Ovary (tissue), 10 donors: ENCODE measurements at places on chromosomes 12 and 14. TPM values are rescaled to one million over a fixed set of nuclear protein-coding genes. Genes with fewer than 3 reads are reported as not detected.

Gene TMEM229B
- total RNA-seq, result 2.6 TPM

GRCh38 chr14:53929871-53930715 lies 26.5 kb downstream of the BMP4 start:
- no peak overlapping the region for H3K27ac ChIP-seq
- no peak overlapping the region for H3K4me3 ChIP-seq
- no peaks in the 10 kb centered on the region for H3K4me1 ChIP-seq
- DNase-seq, result no peak

Gene NOXRED1
- 0.33 TPM for total RNA-seq

GRCh38 chr12:40343124-40343523 lies 118.3 kb downstream of the LRRK2 start:
- H3K4me1 ChIP-seq, result no peaks in the 10 kb centered on the region
- H3K27me3 ChIP-seq, result no peaks in the 10 kb centered on the region
- no peak overlapping the region for H3K4me3 ChIP-seq
- no peak for DNase-seq
- no peak overlapping the region for H3K27ac ChIP-seq
- H3K36me3 ChIP-seq, result no peaks in the 10 kb centered on the region

DNA sequence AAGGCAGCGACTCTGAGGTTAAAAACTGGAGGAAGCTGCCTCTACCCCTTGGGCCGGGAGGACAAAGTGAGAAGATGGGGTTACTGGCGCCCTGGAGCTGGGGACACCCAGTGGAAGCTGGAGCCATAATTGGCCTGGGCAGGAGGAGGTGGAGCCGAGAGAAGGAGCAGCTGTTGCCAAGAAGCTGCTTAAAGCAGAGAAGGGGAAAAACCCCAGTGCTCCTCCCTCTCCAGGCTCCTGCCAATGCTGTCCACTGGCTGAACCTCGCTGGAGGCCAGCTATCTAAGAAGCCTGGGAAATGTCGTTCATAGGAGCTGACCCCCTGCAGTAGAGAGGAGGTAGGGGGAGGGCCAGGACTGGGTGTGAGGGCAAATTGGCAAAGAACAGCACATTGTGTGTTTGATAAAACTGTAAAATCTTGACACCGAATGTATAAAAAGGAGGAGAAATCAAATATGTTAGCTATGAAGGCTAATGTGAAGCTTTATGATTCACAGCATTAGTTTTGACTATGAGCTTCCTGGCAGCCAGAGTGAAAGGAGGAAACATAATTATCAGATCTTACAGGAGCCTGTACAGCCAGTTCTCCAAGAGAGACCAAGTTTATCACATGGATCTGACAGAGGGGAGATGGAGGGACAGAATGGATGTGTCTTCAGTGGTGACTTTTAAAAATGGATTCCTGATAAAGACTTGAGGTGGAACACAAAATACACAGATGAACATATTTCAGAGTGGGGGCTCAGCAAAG lies 9.5 kb downstream of the HHIPL1 start:
- no peaks in the 10 kb centered on the region for H3K27me3 ChIP-seq
- no peaks in the 10 kb centered on the region for H3K36me3 ChIP-seq
- peak; percentile 67 for DNase-seq
- H3K27ac ChIP-seq, result no peak overlapping the region
- H3K4me1 ChIP-seq, result peaks cover 4% of the 10 kb centered on the region

Gene RAB15
- 2.9 TPM for total RNA-seq

Gene INSM2
- total RNA-seq, result not detected

DNA sequence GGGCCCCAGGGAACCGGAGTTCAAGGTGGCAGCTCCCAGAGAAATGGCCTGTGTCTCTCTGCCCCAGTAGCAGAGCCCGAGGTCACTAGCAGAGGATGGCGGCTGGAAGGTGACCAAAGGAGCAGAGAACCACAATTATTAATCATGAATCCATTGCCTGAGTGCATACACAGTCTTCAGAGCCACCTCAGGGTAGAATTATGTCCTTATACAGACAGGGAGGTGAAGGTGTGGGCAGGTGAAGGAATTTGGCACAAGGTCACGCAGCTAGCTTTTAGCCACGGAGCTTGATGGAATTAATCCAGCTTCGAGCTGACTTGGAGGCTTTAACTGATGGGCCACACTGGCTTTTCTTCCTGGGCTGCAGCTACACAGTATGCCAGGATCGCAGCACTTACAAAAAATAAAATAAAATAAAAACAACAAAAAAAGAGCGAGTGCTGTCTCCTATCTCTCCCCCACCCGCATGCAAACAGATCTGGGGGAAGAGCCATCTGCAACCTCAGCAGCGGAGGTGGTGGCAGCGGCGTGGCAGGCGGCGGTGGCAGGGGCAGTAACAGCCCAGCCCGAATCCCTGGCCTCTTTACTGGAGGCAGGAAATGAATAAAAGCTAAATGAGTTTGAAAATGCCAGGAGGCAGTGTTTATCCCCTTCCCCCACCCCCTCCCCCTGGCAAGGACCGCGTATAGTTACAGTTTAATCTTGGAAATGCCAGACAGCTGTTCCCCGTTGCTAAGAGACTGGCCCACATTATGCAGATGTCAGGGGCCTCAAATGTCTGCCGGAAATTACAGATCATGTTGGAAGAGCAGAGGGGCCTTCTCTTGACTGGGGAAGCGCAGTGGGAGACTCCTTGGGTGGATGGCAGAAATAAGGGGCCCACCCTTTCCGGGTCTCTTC lies 93.5 kb downstream of the LRRC74A start:
- H3K4me3 ChIP-seq, result no peak overlapping the region
- no peak overlapping the region for H3K27ac ChIP-seq
- DNase-seq, result peak; percentile 59
- H3K36me3 ChIP-seq, result no peaks in the 10 kb centered on the region

DNA sequence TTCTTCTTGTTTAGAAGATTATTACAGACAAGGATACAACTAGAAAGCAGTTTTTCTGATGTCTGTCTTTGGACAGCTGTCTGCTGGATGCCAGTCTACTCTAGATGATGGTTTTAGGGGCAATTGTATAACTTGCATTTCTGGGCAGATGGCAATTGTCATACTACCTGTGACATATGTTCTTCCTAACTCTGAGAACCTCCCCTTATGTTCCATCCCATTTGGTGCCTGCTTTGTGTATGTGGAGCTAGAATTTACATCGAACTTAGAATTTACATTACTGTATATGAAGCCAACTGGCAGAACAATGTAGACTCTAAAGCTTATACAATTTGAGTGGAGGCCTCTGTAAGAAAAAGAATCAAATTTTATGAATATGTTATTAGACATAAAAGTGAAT lies 430.2 kb upstream of the SEL1L start:
- no peak for DNase-seq
- no peak overlapping the region for H3K27ac ChIP-seq
- no peaks in the 10 kb centered on the region for H3K36me3 ChIP-seq

DNA sequence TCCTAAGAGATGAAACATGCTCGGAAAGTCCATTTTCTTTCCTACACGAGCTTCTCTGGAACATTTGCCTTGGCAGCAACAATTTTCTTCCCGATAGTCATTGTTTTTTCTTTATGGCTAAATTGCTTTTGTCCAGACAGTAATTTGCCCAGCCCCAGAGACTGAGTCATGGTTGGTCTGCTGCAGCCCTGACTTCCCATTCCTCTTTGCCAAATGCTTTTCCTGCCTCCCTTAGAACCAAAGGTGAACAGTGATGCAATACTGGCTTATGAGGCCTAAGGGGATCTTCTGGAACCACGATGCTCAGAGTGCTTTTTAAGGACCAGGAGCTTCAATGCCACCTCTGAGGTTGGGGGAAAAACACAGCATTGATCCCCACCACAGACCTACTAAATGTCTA lies 1599.6 kb upstream of the TMEM132C start:
- H3K27ac ChIP-seq, result no peak overlapping the region
- no peaks in the 10 kb centered on the region for H3K4me1 ChIP-seq
- no peaks in the 10 kb centered on the region for H3K27me3 ChIP-seq
- no peak overlapping the region for H3K4me3 ChIP-seq
- DNase-seq, result no peak
- no peaks in the 10 kb centered on the region for H3K36me3 ChIP-seq

- DNase-seq, result no peak
- no peak overlapping the region for H3K4me3 ChIP-seq
- no peaks in the 10 kb centered on the region for H3K27me3 ChIP-seq
- no peaks in the 10 kb centered on the region for H3K36me3 ChIP-seq
These were observed 13.2 kb downstream of the ZNF219 start for GRCh38 chr14:21084998-21085853.

Gene ARHGEF40
- 79.0 TPM for total RNA-seq

GRCh38 chr12:55700255-55701018 lies 7.3 kb downstream of the ITGA7 start:
- no peak for DNase-seq
- H3K4me3 ChIP-seq, result no peak overlapping the region
- no peaks in the 10 kb centered on the region for H3K36me3 ChIP-seq
- no peaks in the 10 kb centered on the region for H3K4me1 ChIP-seq
- no peaks in the 10 kb centered on the region for H3K27me3 ChIP-seq
- H3K27ac ChIP-seq, result no peak overlapping the region

DNA sequence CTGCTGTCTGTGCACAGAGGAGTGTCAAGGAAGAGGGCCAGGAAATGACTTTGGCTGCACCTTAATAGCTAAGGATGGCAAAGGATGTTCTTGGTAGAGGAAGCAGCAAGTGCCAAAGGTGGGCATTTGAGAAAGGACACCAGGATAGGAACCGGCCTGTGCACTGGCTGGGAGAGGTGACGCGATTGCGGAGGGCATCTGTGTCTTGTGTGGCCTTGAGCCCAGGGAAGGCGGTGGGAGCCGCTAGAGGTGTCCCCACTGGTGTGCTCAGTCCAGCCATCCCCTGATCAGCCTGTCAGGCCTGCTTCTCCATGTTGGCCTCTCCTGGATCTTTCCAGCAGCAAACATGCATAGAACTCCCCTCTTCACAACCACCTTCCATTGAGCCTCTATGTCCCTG lies 30.2 kb downstream of the PAPLN start:
- H3K4me3 ChIP-seq, result no peak overlapping the region
- no peaks in the 10 kb centered on the region for H3K27me3 ChIP-seq
- no peak for DNase-seq
- H3K36me3 ChIP-seq, result no peaks in the 10 kb centered on the region
- peaks cover 5% of the 10 kb centered on the region for H3K4me1 ChIP-seq

Gene C1QL4
- total RNA-seq, result not detected

Gene PLCZ1
- total RNA-seq, result not detected

- H3K4me1 ChIP-seq, result no peaks in the 10 kb centered on the region
- H3K27me3 ChIP-seq, result no peaks in the 10 kb centered on the region
- no peak for DNase-seq
- H3K27ac ChIP-seq, result no peak overlapping the region
- no peak overlapping the region for H3K4me3 ChIP-seq
These were observed 83.5 kb downstream of the SLC25A47 start for GRCh38 chr14:100406505-100407131.
